H7 (cell line): ENCODE measurements at places on chromosomes 7 and 10.

DNA sequence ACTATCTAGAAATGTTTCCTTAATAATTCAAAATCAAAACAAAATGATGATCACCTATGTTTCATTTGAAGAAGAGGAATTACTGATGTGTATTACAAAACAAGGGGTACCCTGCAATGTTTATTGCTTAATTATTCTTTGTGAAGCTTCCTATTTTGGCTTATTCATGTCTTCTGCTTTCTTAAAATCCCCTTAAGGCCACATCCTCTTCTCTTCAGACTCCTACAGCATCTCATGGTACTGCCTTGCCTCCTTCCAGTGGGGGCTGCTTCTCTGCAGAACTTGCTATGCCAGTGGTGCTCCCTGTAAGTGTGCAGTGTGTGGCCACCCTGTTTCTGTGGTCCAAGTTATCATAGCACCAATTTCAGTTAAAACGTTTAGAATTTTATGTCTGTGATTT is 35.0 kb downstream of the CCDC146 start:
- DNase-seq = no peak

DNA sequence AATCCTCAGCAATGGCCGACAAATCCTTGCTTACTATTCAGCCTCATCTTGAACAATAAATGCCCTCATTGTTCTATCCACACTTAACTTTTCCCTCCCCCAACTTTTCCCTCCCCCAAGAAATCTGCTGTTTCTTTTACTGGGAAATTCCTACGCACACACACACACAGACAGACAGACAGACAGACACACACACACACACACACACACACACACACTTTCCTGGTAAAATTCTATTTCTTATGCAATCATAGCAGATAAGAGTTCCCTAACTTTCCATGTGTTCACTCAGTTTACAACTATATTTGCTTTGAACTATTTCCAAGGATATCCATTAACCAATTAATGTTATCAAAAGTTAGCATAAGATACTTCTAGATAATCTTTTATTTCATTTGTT is 52.9 kb downstream of the RELN start:
- no peak for DNase-seq

- DNase-seq = no peak
These were observed 6.9 kb downstream of the CYCS start for GRCh38 chr7:25118048-25118753.

GRCh38 chr7:139575338-139575680 is 51.8 kb downstream of the CLEC2L start:
- no peak for DNase-seq

DNA sequence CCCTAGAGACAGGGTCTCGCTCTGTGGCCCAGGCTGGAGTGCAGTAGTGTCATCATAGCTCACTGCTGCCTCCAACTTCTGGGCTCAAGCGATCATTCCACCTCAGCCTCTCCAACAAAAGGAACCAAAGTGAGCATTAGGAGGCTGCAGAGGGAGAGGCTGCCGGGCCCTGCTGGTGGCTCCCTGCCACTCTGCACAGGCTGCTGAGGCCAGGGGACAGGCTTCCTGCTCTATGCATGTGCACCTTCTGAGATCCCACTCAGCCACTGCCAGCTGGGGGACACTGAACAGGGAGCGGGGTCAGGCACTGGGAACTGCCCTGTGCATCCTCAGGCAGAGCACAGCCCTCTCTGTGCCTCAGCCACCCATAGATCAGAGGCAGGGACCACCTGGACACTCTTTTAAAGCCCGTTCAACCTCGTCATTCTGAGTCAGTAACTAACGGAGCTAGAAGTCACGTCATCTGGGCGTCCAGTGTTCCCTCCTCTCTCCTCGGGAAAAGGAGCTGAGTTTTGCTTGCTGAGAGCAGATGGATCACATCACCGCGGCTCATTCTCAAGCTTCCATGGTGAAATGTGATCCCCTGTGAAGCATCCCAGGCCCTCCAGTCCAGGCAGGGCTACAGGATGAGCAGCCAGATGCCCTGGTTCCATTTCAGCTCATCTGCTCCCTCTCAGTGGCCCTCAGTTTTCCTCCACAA is 109.6 kb downstream of the MYL10 start:
- no peak for DNase-seq

GRCh38 chr10:60711496-60711895 is 66.8 kb upstream of the CDK1 start:
- no peak for DNase-seq

DNA sequence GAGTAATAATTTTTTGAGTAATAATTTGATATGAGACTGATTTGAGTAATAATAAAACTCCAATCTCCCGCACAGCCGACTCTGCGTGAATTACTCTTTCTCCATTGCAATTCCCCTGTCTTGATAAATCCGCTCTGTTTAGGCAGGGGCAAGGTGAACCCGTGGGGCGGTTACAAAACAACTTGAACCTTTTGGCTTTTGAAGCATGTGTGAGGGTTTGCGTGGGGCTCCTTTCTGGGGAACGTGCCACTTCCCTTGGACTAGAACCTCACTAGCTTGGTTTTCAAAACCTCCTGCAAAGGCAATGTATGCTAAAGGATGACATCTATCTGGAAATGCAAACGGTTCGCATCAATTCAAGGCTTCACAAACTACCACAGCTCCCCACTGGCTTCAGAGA is 1.5 kb downstream of the CRPPA start:
- no peak for DNase-seq
